ENCODE measurements at places on chromosomes 7 and 10.

- DNase-seq: no peak
These were observed 75.4 kb upstream of the SLC13A1 start for GRCh38 chr7:123275036-123275753.

DNA sequence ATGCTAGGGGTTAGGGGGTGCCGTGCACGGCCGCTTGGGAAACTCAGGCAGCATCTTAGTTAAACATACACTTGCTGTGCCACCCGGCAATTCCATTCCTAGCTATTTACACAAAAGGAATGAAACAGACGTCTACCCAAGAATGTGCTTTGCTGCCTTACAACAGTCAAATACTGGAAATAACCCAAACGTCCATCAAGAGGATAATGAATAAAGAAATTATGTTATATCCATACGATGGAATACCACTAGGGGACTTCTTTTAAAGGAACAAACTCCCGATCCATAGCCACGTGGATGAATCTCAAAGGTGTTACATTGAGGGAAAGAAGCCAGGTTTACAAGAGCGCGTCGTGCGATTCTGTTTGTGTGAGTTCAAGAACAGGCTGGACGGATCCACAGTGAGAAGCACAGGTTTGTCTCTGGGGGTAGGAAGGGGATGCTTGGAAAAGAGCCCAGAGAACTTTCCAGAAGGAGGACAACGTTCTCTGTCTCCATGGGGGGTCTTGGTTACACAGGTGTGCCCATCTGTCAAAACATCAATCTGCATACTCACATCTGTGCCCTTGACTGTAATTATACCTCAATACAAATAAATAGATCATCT is 41.8 kb downstream of the STK32C start:
- no peak for DNase-seq

DNA sequence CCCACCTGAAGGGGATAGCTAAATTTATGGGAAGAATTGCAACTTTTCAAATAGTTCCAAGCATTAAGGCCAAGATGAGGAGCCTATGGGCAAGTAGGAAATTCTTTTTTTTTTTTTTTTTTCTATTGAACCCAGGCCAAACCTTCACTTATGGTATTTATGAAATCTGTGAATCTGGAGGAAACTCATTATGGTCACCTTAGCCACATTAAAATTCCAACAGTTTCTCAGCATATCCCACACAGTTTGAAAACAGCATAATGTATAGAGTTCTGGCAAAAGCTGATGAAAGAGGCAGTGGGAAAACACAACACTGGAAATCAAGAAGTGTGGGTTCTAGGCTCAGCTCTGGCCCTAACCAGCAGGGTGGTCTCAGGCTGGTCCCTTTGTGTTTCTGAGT is 236.9 kb downstream of the PTEN start:
- no peak for DNase-seq

DNA sequence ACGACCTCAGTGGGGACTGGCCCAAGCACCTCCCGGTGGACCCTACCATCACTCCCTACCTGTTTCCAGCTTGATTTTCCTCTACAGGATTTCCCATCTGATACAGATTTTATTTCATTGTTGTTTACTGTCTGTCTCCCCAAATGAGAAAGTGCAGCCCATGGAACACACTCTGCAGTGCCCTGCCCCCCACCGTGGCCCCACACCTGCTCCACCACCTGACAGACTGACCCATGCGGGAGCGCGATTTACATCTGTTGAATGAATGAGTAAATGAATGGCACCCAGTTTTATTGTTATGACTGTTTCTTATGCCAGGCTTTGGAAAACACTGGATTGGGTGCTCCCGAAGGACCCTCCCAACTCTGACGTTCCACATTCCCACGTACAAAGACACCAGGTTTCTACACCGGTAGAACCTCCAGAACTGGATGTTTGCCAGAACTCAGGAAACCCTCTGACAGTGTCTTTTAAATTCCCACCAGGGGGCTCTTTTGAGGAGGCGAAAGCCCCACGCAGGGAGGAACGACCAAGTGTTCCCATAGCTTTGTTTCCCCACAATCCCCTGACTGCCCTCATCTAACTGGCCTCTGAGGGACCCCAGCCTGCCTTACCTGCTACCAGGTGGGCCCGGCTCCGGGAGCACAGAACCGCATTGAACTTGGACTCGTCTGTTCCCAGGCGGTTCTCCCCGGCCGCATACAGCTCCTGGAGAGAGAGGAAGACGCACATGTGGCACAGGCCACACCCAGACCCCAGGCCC is 29.0 kb downstream of the PLAC9 start:
- DNase-seq: no peak

DNA sequence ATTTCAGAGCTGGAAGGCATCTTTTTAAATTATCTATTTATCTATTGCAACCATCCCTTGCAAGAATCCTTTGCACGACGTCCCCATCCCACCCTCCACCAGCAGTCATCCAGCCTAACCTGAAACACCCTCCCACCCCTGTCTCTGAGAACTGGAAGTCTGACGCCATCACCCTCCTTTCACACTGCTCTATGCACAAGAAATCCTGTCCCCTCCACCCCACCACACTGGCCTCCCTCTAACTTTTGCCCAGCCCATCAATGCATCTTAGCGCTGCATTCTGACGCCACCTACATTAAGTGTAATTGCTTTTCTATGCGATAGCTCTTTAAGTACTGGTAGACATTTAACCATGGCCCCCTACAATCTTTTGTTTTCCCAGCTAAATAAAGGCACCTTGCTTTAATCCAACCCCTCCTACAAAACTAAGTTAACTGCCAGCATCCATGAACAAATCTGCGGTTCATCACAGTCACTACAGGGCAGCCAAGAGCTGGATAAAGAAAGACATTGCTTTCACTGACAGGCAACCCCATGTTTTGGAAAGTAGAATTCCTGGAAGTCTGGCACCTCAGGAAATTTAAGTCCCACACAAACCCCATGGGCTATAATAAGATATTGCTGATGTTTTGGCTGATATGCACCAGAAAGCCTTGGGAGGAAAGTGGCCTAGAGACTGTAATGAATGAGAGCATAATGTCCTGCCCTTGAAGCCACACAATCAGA is 128.0 kb downstream of the GLI3 start:
- no peak for DNase-seq
